ENCODE measurements at places on chromosomes 5 and 9.

DNA sequence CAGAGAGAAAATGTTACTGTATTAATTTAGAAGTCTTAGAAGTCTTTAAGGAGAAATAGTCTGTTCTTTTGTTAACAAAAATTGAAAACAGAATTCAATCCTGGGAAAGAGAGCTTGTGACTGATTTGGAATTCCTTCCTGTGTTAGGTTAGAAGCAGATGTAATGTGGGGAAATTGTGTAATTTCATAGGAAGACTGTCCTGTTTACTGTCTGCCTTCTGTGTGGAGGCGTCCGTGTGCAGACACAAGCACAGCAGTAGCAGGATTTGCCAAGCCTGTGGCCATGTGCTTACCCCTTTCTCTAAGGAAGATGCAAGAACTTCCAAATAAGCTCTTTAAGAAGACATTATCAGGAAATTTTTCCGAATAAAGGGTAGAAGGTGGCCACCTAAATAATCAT, 36.7 kb upstream of the F2R start:
- no peak for DNase-seq

GRCh38 chr5:148011398-148012137, 52.2 kb upstream of the SPINK5 start:
- no peak for DNase-seq

DNA sequence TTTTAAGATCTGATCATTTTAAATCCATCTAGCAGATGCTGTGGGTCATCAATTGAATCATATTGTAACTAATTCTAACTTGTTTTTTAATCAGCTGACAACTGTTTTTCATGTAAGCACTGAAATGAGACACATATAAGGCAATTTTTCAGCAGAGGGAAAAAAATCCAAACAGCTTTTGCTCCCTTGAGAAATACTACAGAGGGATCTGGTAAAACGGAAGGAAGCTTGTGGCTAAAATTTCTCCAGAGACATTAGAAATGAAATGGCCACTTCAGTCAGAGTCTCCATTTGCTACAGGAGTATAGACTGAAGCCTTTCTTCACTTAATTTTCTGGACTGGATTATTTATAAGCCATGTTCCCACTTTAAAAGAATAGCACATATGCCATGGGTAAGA, 385.9 kb downstream of the MAN2A1 start:
- no peak for DNase-seq

DNA sequence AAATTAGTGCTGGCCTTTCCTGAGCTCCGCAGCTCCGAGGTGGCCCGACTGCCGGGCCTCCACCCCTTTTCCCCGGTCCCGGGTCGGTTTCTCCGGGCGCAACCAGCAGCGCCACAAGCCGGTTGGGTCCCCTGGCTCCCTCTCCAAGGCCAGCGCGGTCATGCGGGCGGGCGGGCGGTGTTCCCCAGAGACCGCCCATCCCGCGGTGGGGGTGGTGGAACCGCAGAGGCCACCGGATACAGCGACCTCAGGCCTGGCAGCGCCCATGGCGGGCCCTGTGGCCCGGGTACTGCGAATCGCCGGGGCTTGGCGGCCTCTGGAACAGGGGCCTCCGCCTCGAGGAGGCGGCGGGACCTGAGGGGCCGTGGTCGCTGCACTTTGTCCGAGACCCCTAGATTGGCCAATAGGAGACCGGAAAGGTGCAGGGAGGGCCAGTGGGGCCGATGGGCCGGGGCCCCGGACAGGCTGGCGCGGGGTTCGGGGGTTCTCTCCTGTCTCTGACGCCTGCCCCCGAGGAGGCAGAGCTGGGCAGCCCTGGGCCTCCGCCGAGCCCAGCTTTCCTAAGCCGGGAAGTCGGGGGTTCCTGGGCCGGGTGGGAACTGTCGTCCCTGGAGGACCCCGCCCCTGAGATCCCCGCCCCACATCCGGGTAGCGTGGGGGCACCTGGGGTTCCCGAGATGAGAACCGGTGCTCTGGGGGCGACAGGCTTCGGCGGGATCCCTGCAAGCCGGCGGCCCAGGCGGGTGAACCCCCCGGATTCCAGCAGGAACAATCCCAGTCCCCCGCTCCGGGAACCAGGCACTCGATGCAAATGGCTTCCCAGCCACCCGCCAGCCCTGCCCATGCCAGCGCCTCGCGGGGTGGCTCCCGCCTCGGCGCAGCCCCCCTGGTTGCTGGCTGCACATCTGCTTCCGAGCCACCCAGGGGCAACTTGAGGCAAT, 293.9 kb downstream of the ZSWIM6 start:
- DNase-seq: no peak

- no peak for DNase-seq
Observed at GRCh38 chr9:26745111-26745510, 147.5 kb downstream of the CAAP1 start.

Data from activated T-helper 9 cell treated with anti-CD3 and anti-CD28 coated beads, Interleukin-2, amount 50 U/mL, for 16 hours (primary cell).